Neural progenitor cell (in vitro differentiated cells): ENCODE measurements at places on chromosomes 12 and 14.

- DNase-seq: no peak
Observed at GRCh38 chr12:69966409-69966808, 141.4 kb downstream of the MYRFL start.

GRCh38 chr14:36367985-36368774 is 47.7 kb upstream of the MBIP start:
- DNase-seq: no peak

DNA sequence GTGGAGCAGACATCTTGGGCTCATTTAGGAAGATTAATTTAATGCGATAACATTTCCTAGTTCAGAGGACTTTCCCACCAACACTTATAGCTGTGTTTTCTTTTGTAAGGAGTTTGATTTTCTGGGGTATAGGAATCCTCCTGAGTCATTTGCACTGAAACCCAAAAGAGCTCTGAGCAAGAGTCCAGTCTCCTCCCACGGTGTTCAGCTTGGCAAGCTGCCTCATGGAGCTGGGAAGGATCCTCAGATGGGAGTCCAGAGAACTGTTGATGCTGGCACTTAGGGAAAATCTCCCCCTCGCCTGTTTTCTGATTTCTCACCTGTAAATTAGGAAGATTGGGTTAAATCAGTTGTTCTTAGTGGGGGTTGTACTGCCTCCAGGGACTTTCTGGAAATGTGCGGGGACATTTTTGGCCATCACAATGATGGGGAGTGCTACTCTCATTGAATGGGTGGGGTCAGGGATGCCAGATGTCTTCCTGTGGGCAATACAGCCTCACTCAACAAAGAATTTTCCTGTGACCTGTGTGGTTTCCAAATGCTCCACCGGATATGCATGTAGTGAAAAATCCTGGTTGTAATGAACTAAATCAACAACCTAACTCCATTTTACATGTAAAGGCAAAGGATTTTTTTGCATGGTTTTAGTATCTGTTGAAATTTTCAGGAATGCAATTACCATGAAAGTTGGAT is 150.6 kb downstream of the ADCK1 start:
- no peak for DNase-seq

- DNase-seq: no peak
Observed at GRCh38 chr12:91120781-91121180, 9.5 kb upstream of the LUM start.

GRCh38 chr14:61103541-61104339 is 122.7 kb downstream of the SLC38A6 start:
- DNase-seq: peak; percentile 28

- DNase-seq: peak; percentile 31
Observed at GRCh38 chr12:113697651-113698509, 226.2 kb upstream of the LHX5 start.

- no peak for DNase-seq
Observed at GRCh38 chr12:80860206-80860605, 77.5 kb downstream of the LIN7A start.

GRCh38 chr14:101980700-101981099 is 16.3 kb downstream of the DYNC1H1 start:
- DNase-seq: no peak

GRCh38 chr14:83867566-83868225 is 1662.2 kb upstream of the FLRT2 start:
- no peak for DNase-seq

DNA sequence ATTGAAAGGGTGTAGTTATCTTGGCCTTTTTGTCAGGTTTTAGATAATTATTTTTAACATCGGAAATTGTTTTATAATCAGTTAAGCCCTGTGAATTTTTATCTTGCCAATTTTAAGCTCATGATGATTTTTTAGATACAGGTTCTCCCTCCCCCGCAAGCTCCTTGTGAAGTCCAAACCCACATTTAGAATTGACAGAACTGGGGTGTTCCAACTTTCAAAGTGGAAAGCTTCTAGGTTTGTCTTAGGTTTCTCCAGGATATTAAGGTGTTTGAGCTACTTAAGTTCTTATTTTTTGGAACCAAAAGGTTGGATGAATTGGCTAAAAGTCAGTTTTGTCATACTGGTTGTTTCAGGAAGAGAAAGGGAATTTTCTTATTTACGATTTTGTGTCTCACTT is 49.1 kb downstream of the ATP2A2 start:
- no peak for DNase-seq

DNA sequence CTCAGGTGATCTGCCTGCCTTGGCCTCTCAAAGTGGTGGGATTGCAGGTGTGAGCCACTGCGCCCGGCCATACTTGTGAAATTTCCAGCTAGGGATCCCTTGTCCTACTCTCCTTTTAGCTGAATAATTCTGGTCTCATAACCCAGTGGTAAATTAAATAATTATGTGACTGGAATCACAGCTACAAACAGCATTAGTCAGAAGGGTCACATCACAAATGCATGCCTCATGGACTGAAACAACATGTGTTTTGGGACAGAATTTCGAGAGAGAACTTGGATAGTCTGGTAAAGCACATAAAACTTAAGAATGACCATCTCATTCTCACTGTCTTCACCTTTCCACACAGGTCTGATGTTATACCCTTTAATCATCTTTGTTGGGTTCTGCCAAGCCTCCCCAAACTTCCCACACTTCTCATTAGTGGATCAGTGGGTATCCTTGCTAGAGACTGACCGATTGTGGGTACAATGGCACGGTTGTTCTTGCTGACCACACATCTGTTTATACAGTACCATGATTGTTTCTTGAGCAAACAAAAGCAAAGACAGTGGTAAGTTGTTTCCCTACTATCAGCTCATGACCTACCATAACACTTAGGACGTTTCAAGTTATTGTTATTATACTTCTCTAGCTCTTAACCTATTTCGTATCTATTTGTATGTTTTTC is 5.1 kb downstream of the GPRC5D start:
- no peak for DNase-seq
